ENCODE measurements at places on chromosomes 3 and 15.

- DNase-seq = no peak
Observed at GRCh38 chr3:81910244-81910852, 148.9 kb upstream of the GBE1 start.

DNA sequence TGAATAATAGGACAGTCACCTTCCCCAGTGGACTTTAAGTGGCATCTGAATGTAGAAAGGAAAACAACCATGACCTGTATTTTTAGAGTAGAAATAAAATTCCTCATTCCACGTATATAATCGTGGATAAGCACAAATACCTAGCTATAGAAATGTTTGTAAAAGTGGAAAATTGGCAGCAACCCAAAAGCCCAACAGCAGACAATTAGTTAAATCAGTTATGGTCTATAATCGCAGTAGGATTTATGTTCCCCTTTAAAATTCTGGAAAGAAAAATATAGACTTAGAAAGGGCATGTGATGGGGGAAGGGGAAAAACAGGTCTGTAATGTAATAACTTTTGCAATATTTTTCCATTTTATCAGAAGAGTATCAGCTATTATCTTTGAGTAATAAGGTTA is 241.9 kb upstream of the ST8SIA2 start:
- DNase-seq = no peak

DNA sequence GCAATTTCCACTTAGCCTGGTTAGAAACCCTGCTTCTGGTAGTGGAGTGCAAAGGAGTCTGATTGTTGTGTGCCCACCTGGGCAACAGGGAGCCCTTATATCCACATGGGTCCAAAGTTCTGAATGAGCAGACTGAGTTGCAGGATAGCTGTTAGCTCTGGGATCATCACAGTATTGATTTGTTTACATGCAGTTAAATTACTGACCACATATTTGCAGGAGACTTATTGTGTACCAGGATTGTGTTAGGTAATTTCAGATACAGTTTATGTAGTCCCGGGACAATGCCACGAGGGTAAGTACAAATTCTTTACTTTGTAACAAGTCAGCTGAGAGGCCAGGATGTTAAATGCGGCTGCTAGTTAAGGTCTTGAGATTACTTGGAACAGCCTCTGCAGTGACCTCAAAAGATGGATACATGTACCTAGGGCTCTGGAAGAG is 18.8 kb downstream of the ARHGEF26 start:
- DNase-seq = no peak

- DNase-seq = no peak
Observed at GRCh38 chr3:100277255-100277800, 16.5 kb downstream of the TBC1D23 start.

DNA sequence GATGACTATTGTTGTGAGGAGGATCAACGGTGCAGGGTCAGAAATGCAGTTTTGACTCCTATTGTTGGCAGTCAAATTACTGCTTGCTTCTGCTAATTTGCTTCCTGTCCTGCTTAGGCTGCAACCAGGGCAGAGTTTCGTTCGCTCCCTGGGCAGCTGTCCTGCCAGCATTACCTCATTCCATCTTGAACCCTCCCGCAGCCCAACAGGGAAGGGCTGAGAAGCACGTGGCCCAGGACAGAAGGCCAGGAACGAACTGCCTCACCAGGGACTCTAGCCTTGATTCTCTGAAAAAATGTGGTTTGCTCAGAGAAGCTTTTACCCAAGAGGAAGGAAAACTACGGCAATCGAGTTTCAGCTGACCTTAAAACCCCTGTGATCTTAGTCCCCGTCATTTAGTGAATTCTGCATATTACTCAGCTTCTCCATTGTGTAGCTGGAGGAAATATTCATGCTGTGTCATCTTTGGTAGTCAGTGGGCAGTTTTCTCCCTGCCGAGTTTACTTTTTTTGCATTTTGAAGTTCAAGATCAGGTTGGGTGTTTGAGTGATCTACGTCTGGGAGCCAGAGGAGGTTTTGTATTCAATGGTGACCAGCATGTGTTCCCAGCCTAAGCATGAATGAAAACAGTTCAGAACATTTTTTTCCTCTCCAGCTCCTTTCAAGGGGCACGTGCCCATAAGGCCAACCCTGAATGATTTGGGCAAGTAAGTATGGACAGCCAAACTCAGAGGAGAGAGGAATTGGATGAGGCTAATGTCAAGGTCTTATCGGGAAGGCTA is 23.0 kb downstream of the TLNRD1 start:
- no peak for DNase-seq

- no peak for DNase-seq
Observed at GRCh38 chr3:134567605-134568004, 81.7 kb downstream of the CEP63 start.

DNA sequence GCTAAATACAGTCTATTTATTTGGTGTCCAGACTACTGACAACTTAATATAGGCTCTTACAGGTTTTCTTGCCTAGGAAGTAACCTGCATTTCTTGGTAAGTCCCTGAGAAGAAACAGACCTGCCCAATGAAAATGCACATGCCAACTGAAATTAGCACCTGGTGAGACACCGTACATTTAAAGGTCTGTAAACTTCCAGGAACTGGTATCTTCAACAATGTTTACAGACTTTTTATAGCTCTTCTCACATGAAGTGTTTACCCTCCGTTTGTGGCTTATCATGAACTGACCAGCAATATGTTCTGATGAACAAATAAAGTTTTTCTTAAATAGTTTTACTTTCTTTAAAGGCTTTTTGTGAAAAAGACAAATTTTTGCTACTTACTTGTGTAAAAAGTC is 93.3 kb downstream of the PCCB start:
- DNase-seq = no peak

GRCh38 chr3:8709801-8710507 is 23.6 kb upstream of the CAV3 start:
- DNase-seq = no peak

GRCh38 chr3:120908030-120908794 is at the start of gene STXBP5L:
Gene STXBP5L, plus strand, starts transcription at chr3:120908205. Its CDS starts 1,374 bp downstream, at chr3:120909579.
- DNase-seq = no peak

- DNase-seq = no peak
Observed at GRCh38 chr3:81965696-81966095, 204.3 kb upstream of the GBE1 start.

DNA sequence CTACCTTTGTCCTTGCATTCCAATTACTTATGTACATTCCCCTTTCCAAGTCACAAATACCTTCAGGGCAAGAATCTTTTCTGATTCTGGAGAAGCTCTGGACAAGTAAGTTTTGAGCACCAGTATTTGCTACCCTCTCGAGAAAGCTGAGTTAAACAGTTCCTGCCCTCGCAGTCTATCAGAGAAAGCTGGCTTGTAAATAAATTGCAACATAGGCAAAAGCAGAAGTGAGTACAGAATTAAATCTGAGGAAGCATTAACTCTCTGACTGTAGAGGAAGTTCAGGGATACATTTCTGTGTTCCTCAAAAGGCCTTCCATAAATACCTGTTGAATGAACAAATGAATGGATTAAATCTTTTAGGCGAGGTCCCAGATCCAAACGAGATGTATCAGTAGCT is 1.2 kb downstream of the OSBPL11 start:
- DNase-seq = no peak

DNA sequence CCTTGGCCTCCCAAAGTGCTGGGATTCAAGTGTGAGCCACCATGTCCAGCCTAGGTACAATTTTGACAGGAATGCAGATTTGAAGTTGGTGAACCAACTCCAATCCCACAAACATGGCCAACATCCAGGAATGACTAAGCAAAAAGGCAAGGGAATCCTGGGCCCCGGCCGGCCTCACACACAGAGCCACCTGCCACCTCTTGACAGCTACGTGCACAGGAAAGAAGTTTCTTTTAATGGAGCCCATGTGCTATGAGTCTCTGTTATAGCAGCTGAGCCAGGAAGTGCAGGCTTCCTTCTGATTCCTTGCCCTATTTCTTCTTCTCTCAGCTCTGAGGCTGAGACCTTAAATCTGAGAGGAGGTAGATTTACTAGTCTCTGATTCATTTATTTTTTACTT is 8.8 kb downstream of the TMEM40 start:
- no peak for DNase-seq

- no peak for DNase-seq
Observed at GRCh38 chr3:153320585-153321128, 158.6 kb downstream of the RAP2B start.

DNA sequence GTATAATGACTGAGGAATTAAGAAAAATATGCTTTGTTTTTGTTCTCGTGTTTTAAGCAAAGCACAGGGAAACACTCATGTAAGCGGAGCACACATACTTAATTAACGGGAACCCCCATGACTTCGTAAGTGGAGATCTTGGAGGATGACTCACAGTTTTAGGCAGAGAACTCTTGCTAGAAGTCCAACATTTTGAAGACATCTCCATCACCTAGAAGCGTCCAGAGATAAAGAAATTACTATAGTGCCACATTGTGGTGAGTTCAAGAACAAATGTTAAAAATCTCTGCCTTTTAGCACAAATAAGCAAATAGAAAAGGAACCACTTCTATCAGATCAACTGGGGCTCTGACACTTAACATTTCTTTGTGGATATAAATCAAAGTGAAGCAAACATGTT is 194.1 kb upstream of the ARHGEF26 start:
- DNase-seq = no peak

GRCh38 chr3:78900426-78900825 is 867.4 kb downstream of the ROBO1 start:
- no peak for DNase-seq

- no peak for DNase-seq
Observed at GRCh38 chr15:45093013-45093412, 21.0 kb downstream of the DUOX2 start.

DNA sequence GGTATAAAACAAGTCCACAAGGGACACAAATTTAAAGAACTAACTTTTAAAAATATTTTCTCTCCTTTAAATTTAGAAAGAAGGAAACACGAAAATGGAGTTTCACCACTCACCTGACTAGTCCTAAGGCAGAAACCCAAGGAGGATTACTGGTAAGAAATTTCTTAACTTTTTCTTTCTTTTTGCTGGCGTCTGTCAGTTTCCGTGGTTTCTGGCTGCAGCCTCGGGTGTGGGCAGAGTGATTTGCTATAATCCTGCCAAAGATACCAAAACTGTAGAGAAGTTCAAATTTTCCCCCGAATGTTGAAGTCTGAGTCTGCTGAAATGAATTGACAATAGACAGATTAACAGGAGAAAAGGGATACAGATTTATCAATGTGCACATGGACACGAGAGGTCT is 843.6 kb upstream of the ALCAM start:
- no peak for DNase-seq

GRCh38 chr3:143328451-143328850 is 208.9 kb downstream of the CHST2 start:
- DNase-seq = no peak

- no peak for DNase-seq
Observed at GRCh38 chr3:173538410-173538809, 140.9 kb downstream of the NLGN1 start.

- DNase-seq = no peak
Observed at GRCh38 chr15:66483131-66483566, 14.4 kb downstream of the SNAPC5 start.

DNA sequence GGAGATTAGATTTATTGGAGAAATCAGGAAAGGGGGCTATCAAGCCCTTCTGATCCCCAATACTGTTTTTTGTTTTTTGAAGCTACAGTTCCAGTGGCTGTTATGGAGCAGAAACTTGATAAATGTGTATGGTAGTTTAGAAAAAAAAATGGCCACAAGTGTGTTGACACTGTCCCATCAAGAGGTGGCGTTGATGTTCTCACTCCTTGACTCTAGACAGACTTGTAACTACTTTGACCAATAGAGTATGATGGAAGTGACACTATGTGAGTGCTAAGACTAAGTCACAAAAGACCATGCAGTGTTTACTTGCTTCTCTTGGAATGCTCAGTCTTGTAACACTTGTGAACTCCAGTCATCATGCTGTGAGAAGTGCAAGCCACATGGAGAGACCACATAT is 356.7 kb downstream of the PDCD6IP start:
- no peak for DNase-seq

GRCh38 chr3:123271466-123272159 is 69.9 kb downstream of the SEC22A start:
- DNase-seq = no peak

DNA sequence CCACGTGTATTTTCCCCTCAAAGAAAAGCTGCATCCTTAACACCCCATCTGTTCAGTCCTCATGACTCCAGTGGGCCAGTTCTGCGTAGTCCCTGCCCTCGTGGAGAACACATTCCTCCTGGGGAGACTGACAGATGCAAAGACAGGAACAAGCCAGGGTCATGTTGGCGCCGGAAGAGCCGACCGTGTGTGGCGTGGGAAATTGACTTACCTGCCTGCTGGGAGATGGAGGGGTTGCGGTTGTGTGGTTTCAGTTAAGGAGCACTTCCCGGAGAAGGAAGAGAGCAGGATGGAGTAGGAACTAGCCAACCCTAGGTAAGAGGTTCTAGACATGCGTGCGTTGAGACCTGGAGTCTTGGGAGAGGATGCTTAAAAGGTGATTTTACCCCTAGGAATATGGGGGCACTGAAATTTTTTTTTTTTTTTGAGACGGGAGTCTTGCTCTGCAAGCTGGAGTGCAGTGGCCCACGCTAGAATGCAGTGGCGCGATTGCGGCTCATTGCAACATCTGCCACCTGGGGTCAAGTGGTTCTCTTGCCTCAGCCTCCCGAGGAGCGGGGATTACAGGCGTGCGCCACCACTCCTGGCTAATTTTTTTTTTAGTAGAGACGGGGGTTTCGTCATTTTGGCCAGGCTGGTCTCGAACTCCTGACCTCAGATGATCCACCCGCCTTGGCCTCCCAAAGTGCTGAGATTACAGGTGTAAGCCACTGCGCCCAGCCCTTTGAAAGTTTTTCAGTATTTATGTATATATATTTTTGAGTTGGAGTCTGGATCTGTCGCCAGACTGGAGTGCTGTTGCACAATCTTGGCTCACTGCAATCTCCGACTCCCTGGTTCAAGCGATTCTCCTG is 1.4 kb downstream of the VHL start:
- DNase-seq = no peak

GRCh38 chr3:81568378-81568777 is 193.1 kb downstream of the GBE1 start:
- no peak for DNase-seq

GRCh38 chr3:62479326-62479725 is 106.0 kb upstream of the FEZF2 start:
- DNase-seq = no peak

- no peak for DNase-seq
Observed at GRCh38 chr3:193418576-193419373, 40.2 kb upstream of the ATP13A5 start.

DNA sequence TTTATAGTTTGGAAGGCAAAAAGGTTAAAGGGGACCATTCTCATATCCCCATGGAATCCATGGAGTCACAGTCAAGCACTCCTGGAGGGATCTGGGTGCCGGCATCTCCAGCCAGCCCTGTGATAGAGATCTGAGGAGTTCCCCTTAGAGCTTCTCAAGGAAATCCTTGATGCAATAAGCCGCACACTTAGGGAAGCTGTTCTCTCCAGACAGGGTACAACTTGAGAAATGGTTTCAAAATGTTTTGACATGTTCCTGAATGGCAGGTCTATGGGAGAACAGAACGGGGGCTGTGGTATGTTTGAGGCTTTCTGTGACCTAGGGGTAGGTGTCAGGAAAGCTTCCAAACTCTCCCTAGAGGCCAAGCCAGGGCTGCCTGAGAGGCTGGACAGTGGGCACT is 292.9 kb downstream of the TLE3 start:
- no peak for DNase-seq

GRCh38 chr3:8895829-8896228 is 67.4 kb downstream of the RAD18 start:
- no peak for DNase-seq

- DNase-seq = no peak
Observed at GRCh38 chr3:10185804-10186762, 21.4 kb downstream of the IRAK2 start.

GRCh38 chr3:129181819-129182218 is 1.9 kb downstream of the CNBP start:
- DNase-seq = no peak

- DNase-seq = no peak
Observed at GRCh38 chr15:46897266-46897665, 820.0 kb upstream of the SEMA6D start.

- no peak for DNase-seq
Observed at GRCh38 chr3:128454310-128454618, 12.4 kb downstream of the DNAJB8 start.
